Hippocampal formation (tissue), 2 donors: ENCODE measurements at places on chromosomes 11 and 22.

DNA sequence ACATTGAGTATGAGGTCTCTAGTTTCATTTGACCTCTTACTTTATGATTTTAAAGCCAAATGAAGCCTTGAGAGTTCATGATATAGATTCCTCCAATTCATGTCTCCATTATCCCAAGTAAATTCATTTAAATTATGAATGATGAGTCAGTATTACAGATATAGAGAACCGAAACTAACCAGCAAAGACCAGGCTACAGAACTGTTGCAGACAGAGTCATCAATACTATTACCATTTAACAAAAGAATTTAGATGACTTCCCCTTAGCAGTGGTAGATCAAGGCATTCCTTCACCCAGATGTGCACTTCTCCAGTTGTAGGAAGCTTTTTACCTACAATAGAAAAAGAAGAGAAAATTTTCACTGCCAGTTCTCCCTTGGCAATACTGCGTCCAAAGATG is 11.8 kb upstream of the CCDC89 start:
- DNase-seq, result no peak

GRCh38 chr11:23112987-23113886 is 253.0 kb upstream of the CCDC179 start:
- no peak for DNase-seq

- DNase-seq, result no peak
Measured at GRCh38 chr11:31656051-31656450, 146.5 kb downstream of the ELP4 start.

GRCh38 chr11:9719566-9720289 is 55.9 kb downstream of the SWAP70 start:
- peak; percentile 27 for DNase-seq

DNA sequence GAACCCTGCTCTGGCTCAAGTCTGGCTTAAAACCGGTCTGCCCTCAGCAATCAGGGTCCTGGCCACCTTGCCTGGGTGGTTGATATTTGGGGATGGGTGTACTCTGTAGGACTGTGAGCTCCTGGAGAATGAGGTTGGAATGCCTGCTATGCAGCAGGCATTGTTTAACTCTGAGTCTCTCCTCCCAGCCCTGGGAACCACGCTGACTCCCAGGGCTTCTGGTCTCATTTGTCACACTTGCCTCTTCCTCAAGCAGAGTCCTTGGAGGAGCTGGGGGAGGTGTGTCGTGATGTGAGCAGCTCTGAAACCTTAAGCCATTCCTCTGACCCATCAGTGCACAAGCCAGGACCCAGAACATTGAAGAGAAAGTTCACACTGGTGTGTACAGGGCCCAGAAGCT is 340.1 kb downstream of the MN1 start:
- DNase-seq, result no peak

DNA sequence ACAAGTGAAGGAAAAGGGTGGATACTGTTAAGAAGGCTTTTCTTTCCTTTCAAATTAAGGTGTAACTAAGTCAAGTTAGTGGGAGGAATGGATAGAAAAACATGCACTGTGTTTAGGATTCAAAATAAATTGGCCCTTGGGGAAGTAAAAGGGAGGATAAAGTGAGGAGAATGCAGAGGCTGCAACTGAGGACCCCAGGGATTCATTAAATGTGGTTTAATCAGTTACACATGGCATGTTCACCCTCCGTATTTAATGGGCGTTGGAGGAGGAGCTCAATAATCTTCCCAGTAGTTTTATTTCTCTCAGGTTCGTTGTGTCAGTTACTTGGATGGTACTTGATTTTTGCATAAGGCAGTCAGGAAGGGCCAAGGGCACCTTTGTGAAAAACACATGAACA is 966.3 kb downstream of the JRKL start:
- DNase-seq, result no peak

DNA sequence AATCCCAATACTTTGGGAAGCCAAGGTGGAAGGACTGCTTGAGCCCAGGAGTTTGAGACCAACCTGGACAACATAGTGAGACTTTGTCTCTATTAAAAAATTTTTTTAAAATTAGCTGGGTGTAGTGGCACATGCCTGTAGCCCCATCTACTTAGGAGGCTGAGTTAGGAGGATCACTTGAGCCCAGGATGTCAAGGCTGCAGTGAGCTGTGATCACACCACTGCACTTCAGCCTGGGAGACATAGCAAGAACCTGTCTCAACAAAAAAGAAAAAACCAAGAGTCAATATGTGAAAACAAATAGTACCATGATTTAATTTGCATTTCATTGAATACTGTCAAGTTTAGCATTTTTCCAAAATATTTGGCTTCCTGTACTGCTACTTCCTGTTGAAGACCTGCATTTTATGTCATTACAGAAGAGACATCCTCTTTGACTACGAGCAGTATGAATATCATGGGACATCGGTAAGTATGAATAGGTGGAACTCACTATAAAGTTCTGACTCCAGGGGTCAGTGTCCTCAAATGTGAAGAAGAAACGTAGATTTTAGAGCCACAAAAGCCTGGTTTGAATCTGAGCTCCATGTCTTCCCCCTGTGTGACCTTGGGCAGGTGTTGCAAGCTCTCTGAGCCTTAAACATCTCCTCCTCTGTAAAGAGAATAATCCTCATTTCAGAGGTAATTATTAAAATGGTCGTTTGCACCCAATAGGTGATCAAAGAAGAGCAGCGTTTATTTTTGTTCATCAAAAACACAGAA is 16.0 kb downstream of the CDC45 start:
- DNase-seq, result no peak

- DNase-seq, result no peak
Measured at GRCh38 chr11:46725338-46726205, 6.6 kb downstream of the F2 start.

DNA sequence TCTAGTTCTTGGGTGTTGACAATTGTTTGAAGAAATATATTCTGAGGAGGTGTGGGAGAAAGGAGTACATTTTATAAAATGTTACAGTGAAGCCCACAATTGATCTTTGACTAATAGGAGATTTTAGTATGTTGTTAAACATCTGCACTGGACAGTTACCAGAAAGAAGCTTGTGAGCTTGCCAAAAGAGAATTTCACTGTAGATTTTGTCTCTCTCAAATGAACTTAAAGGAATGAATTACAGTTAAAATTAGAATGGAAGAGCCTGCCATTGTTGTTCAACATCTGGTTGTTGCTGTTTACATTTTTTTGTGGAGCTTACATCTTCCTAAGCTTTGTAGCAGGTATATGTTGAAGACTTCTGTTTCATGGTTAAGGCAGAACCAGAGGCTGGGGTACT is 620.5 kb upstream of the CCDC179 start:
- no peak for DNase-seq

- no peak for DNase-seq
Measured at GRCh38 chr22:28188178-28188879, 269.3 kb upstream of the PITPNB start.

- no peak for DNase-seq
Measured at GRCh38 chr11:14242733-14243132, 116.2 kb downstream of the RRAS2 start.

DNA sequence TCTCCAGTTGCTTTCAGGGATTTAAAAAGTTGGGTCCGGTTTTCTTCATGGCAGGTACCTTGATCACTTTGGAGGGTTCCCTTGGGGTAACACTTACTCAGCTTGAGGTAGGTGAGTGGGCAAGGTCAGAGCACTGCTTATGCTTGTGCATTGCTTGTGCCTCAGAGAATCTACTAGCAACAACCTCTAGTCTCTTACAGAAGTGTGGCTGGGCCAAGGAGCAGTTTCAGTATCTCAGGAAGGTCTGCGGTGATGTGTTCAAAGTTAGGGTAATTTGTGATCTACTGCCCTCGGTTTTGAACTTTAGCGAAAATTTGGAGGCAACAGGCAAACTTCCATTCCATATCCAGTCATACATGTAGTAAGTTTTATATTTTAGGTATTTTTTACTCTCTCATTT is 62.8 kb downstream of the NCAM1 start:
- no peak for DNase-seq

DNA sequence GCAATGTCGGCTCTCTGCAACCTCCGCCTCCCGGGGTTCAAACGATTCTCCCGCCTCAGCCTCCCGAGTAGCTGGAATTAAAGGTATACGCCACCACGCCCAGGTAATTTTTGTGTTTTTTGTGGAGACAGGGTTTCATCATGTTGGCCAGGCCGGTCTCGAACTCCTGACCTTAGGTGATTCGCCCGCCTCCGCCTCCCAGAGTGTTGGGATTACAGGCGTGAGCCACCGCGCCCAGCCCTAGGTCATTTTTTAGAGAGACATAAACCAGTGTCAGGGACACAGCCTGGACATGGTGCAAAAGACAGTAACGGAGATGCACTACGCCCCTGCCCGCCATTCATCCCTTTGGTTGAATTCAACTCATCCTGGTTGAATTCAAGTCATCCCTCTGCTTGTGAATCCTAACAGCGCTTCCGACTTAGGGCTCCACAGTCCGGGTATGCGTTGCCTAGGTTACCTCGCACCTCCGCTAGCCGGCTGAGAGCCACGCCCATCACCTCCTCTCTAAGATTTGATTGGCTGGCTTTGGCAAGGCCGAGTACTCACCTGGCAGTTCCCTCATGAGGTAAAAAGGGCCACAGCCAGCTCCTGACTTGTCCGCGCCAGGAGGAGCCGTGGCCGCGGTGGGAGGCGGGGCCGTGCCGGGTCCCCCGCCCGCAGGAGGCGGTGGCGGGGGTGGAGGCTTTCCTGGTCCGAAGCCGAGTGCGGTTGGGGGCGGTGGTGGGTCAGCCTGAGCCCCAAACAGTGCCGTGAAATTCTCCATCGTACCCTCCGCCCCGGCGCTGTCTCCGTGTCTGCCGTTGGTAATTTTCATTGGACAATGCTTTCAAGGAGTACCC is at the start of gene MED19:
Gene MED19 (minus strand): TSS at position 802 of the 842 bp plus-strand sequence. CDS start 36 bp downstream, at position 766.
- no peak for DNase-seq

DNA sequence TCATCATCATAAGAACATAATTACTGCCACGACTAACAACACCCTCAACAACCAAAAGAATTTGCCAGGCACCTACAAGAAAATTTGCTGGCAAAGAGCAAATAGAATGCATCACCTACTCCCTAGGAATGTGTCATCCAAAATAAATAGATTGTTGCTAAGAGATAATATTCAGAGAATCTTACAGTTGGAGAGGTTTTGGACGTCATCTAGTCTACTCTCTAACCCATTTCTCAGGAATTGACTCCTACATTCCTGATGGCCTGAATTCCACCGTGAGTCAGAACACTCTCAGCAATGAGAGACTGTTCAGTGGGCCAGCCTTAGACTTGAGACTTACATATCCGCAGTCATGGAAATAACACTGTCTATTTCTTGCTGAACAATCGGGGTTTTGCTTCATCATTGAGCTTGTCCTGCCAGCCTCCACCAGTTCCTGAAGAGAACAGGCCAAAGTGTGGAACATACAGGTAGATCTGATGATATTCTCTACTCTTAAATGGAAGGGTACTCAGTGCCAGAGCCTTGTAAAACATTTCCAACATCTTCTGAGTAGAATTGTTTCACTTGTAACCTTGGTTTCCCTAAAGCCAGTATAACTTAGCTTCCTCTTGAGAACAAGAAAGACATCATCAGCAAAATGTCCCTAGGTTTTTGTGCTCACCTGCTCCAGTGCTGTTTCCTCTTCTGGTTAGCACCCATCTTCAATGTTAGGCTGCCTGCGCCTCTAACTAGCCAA is 8.3 kb downstream of the KIRREL3 start:
- DNase-seq, result no peak

DNA sequence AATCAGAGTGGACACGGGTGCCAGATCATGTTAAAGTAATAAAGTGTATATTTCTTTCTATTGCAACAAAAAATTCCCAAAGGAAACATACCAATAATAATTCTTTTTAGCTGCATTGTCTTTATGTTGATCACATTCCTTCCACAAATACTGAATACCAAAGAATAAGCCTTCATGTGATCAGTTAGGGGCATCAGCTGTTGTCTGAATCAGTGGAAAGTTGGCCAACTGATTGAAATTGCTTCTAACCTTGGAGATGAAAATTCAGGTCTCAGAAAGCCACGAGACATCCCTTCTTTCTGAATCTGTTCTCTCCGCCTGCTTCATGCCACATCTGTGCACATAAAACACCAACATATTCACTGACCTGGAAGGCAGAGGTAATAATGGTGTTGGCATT is 785.2 kb downstream of the KCNA4 start:
- DNase-seq, result no peak

GRCh38 chr11:86056351-86056854 is 12.5 kb downstream of the PICALM start:
- DNase-seq, result no peak

GRCh38 chr11:128047026-128047425 is 540.3 kb downstream of the ETS1 start:
- DNase-seq, result no peak

DNA sequence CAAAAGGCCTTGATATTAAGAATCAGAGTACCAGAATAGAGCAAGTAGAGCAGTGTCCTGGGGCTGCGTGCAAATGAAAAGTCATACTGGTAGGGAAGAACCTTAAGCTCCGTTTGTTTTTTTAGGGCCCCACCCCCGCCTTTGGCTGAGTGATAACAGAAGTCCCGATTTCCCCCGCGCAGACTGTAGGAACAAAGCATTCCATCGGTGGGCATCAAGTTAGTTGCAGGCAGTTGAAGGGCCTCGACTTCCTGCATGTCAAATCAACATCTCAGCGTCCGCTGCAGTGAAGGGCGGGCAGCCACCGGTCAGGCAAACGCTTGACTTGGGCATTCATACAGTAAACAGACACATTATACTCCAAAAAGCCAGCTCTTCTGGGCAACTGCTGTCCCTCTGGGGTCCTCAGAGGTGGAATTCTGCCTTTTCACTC is 11.7 kb downstream of the LRP4 start:
- no peak for DNase-seq

DNA sequence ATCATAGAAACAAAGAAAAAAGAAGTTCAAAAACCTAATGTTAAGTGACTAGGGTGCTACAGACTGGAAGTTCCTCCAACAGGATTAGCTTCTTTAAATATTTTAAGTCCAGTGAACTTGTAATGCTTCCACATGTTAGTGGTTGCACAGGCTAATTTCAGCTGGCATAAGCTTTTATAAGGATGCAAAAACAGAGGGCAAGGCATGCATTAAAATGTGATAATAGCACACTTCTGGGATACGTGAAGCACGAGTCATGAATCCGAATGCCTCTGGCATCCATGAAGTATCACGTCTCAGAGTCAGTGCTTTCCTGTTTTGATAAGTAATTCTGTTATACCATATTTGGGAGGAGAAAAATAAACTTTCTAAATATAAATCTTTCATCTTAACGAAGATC is 106.8 kb downstream of the DCDC1 start:
- no peak for DNase-seq

DNA sequence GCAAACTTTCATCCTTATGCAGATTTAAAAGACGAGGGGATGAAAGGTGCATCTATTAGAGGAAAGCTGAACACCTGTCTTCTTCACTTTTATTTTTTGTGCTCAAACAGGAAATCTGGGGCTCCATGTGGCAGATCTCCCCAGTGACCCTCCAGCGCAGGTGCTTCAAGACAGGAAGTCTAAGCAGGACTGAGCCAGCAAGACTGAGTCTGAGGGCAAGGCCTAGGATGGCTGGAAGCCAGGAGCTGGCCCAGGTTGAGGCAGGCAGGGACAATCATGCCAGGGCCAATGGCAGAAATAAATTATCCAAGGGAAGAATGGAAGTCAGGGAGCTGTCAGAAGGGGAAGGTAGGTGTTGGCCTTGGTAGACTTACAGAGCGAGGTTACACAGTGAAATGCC is 101.1 kb upstream of the SPON1 start:
- DNase-seq, result no peak

GRCh38 chr11:42225664-42226063 is 766.2 kb upstream of the LRRC4C start:
- DNase-seq, result no peak
